A549 treated with Mapracorat at 1 μM for 4 hours (cell line): ENCODE measurements at places on chromosomes 12 and 14. TPM values are rescaled to one million over a fixed set of nuclear protein-coding genes. Genes with fewer than 3 reads are reported as not detected.

TAS2R7 gene
- total RNA-seq: not detected in 5 replicates

CLEC4C gene
- total RNA-seq: not detected in 5 replicates

IGF1 gene
- total RNA-seq: 0.08 TPM in 1 of 5 replicates, not detected in the others

HIF1A gene
- 118 to 198 TPM (median 192 TPM) in 5 replicates for total RNA-seq

FLVCR2 gene
- 9.2 to 11.9 TPM (median 10.8 TPM) in 5 replicates for total RNA-seq

IAPP gene
- total RNA-seq: not detected in 5 replicates

MYG1 gene
- 70.1 to 96.3 TPM (median 90.1 TPM) in 5 replicates for total RNA-seq

HSPA2 gene
- total RNA-seq: 31.4 to 37.2 TPM (median 32.7 TPM) in 5 replicates

PDE3A gene
- 2.3 to 3.9 TPM (median 3.1 TPM) in 5 replicates for total RNA-seq

OR6C2 gene
- not detected in 5 replicates for total RNA-seq

CCDC184 gene
- total RNA-seq: 2.6 to 3.8 TPM (median 3.2 TPM) in 5 replicates

EML5 gene
- total RNA-seq: 0.39 to 1.0 TPM (median 0.44 TPM) in 5 replicates

KCNA1 gene
- total RNA-seq: not detected in 5 replicates

PAH gene
- total RNA-seq: not detected in 5 replicates

TSPAN19 gene
- not detected in 5 replicates for total RNA-seq

TSPAN11 gene
- total RNA-seq: 0.05 to 0.15 TPM (median 0.07 TPM) in 5 replicates

CLEC1B gene
- not detected in 5 replicates for total RNA-seq

C2CD5 gene
- total RNA-seq: 11.2 to 13.0 TPM (median 12.6 TPM) in 5 replicates

KRT73 gene
- 0.06 TPM in 1 of 5 replicates, not detected in the others for total RNA-seq

KRT2 gene
- not detected in 5 replicates for total RNA-seq

KERA gene
- total RNA-seq: not detected in 5 replicates

ACRBP gene
- total RNA-seq: 0.08 to 0.40 TPM (median 0.15 TPM) in 3 of 5 replicates, not detected in the others

BMP4 gene
- 1.5 to 2.2 TPM (median 2.0 TPM) in 5 replicates for total RNA-seq

RCOR1 gene
- total RNA-seq: 25.1 to 35.9 TPM (median 32.7 TPM) in 5 replicates

COQ6 gene
- total RNA-seq: 23.4 to 27.8 TPM (median 26.1 TPM) in 5 replicates

SERPINA12 gene
- not detected in 5 replicates for total RNA-seq

DDX54 gene
- 51.6 to 79.0 TPM (median 74.9 TPM) in 5 replicates for total RNA-seq

GYS2 gene
- total RNA-seq: 0.10 TPM in 1 of 5 replicates, not detected in the others

MYF6 gene
- not detected in 5 replicates for total RNA-seq

OAS2 gene
- 0.12 to 0.41 TPM (median 0.13 TPM) in 5 replicates for total RNA-seq

TPCN1 gene
- 15.6 to 19.8 TPM (median 18.3 TPM) in 5 replicates for total RNA-seq

CEBPE gene
- not detected in 5 replicates for total RNA-seq

ITPR2 gene
- total RNA-seq: 2.0 to 3.2 TPM (median 2.5 TPM) in 5 replicates

RASAL1 gene
- total RNA-seq: 0.32 to 0.56 TPM (median 0.46 TPM) in 5 replicates

CPNE8 gene
- total RNA-seq: 8.8 to 10.8 TPM (median 9.9 TPM) in 5 replicates

KCNH3 gene
- 1.5 to 2.6 TPM (median 2.3 TPM) in 5 replicates for total RNA-seq

CMA1 gene
- not detected in 5 replicates for total RNA-seq

ITGB7 gene
- total RNA-seq: 0.35 to 0.84 TPM (median 0.55 TPM) in 5 replicates

SMCO2 gene
- 0.17 to 0.69 TPM (median 0.26 TPM) in 3 of 5 replicates, not detected in the others for total RNA-seq

LRRC10 gene
- not detected in 5 replicates for total RNA-seq

CLEC14A gene
- total RNA-seq: not detected in 5 replicates

KRT83 gene
- total RNA-seq: 2.4 to 6.6 TPM (median 6.0 TPM) in 5 replicates

RABGGTA gene
- total RNA-seq: 15.5 to 19.8 TPM (median 17.5 TPM) in 5 replicates

HSPB8 gene
- 14.1 to 21.0 TPM (median 16.5 TPM) in 5 replicates for total RNA-seq

OR8S1 gene
- total RNA-seq: not detected in 5 replicates

TMPRSS12 gene
- not detected in 5 replicates for total RNA-seq

CCDC197 gene
- total RNA-seq: not detected in 5 replicates

ANO2 gene
- total RNA-seq: 0.05 to 0.22 TPM (median 0.16 TPM) in 3 of 5 replicates, not detected in the others

C14orf93 gene
- total RNA-seq: 2.4 to 3.4 TPM (median 3.1 TPM) in 5 replicates
